ENCODE measurements at places on chromosomes 2 and 18.

DNA sequence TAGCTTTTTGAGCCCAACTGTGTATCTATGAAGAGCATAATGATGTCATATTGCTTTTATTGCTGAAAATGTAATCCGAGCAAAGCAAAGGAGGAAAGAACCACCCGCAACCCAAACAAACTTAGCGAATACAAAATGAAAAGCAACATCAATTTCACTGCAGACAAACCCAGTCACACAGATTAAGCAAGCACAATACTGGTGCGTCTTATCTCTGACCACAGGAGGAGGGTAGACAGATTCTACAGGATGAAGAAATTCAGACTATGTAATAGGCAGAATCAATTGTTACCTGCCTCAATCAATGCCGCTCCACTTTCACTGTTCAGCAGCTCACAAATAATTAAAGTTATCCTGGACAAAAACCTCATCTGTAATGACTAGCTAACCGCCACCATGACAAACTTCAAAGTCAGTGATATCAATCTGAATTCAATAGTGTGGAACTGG, 115.5 kb upstream of the SP3 start:
- no peak for DNase-seq

GRCh38 chr2:6932828-6933227, 15.6 kb downstream of the RNF144A start:
- DNase-seq = no peak

GRCh38 chr2:37794717-37795116, 123.3 kb upstream of the CDC42EP3 start:
- no peak for DNase-seq

DNA sequence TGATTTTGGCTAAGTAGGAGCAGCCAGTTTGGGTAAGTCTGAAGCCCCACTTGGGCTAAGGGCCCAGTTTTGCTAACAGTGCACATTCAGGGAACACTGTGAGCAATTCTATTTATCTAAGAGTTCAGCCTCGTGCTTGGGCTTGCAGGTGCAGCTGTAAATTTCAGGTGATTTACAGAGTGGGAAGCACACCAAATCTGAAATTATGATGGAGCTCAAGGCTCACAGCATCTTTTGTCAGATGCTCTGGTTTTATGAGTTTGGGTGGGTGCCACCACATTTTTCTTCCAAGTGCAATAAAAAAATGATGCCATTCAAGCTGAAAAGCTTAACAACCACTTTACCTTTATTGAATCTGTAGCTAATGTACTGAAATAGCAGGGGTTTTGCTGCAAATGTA, 671.2 kb downstream of the LRRTM4 start:
- no peak for DNase-seq

- DNase-seq = no peak
Measured at GRCh38 chr2:78992451-78992806, 33.1 kb upstream of the REG3G start.

DNA sequence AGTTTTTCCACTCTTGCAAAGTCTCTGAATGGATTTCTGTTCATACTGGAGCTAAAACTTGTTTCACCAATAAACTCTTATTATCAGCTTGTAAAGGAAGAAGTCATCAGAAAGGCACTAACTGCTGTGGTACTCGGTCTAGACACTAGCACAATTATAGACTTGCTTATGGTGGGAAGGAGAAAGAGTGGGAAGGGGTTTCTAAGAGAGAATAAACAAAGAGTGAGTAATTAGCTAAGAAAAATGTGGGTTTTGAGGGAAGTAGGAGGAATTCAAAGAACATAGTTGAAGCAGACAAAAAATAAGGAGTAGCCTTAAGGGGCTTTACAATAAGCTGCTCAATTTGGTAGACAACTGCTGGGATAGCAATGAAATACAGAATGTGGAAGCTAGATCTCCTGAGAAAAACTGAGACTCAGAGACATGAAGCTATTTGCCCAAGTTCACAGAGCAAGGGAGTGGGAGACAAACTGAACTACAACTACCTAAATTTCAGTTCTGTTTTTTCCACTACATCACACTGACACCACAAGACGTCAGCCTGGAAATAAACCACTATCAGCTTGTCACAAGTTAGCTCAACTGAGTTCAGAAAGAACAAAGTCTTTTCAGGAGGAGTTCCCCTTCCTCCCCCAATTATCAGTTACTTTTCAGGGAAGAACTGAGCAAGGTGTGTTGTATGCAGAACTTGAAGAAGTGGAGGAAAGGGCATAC, 59.7 kb downstream of the MAP4K3 start:
- peak; percentile 11 for DNase-seq

- DNase-seq = no peak
Measured at GRCh38 chr2:183185534-183185933, 61.3 kb downstream of the NUP35 start.

DNA sequence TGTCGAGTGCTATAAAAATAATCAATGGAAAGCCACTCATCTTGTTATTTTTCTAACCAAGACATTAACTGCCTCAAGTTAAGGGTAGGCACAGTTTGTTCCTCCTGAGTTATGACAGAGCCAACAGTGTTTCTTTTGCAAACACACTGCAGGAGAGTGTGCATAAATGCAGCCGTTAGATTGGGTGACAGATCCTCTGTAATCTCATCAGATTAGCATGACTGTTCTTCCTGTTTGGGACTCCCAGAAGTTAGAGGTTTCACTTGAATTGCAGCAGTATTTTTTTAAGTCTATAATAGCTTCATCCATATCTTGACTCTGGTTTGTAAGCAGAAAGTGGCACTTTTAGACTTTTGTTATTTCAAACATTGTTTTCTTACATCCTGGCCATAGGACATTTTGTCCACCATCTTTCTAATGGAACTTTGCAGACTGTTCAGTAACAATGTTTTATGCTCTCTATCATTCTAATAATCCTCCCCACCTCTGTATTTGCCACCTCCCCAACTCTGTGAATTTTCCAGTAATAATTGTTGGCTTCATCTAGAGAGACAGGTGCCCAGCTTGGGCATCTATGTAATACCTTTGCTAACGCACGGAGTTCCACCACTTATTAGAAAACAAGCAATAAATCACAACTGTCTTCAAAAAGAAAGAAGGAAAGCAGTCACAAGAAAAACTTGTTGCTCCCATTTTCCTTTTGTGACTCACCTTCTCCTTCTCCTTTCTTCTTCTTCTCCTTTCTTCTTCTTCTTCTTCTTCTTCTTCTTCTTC, 560.0 kb downstream of the ADCYAP1 start:
- no peak for DNase-seq

DNA sequence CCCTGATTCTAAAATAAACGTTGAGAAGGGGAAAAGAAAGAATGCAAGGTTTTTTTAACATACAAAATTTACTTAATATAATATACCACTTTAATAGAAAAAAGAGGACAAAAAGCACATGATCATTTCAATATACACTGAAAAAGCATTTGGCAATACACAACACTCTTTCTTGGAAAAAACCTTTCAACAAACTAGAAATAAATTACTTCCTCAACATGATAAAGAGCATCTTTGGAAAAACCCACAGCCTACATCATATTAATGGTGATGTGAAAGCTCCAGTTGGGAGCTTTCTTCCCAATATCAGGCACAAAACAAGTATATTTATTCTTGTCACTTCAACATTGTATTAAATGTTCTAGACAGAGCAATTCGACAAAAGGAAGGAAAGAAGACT, 3.0 kb upstream of the POLR1B start:
- DNase-seq = no peak

DNA sequence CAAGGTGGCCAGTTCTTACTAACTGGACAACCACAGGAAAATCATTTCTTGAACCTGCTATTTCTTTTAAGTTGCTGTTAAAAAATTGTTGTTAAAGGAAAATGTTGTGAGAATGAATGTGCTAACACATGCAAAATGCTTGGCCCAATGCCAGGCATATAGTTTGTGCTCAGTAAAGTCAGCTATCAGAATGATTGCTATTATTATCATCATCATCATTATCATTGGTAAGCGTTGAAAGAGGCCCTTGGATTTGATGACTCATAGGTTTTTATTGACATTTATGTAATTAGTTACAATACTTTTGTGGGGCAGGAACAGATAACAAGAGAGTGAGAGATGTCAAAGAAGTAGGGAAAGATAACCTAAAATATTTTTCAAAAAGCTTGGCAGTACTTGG, 394.2 kb upstream of the ZEB2 start:
- DNase-seq = no peak

DNA sequence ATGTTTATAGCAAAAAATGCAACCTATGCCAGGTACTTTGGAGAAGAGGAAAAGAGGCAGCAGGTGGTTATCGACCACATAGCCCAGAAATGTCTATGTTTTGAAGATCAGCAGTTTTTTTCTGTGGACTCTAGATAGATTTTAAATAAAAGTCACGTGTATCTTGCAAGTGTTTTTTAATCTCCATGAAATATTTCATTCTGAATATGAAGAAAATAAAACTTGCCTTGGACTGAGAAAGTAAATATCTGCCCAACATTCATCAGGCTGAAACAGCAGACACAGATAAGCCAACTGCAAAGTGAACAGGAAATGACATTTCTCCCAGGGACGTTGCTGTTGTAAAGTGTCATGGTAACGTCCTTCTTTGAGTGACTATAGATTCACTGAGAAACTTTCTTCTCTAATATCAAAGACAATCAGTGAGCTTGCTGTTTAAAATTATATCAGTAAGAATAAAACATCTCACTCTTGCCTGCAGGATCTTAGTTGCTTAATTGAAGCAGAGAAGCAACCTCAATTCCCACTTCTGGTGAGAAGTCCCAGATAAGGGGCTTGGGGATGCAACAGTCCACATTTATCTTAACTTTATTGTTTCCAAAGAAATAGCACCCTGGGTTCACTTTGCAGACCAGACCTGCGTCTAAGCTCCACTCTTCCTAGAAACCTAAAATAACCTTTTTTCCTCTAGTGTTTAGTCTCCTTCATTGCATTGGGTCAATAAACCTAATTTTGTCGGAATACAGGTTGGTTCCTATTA, 6.3 kb downstream of the MYOM1 start:
- DNase-seq = no peak

- no peak for DNase-seq
Measured at GRCh38 chr2:138180692-138181386, 216.6 kb downstream of the HNMT start.
